ENCODE measurements at places on chromosomes 1 and 21. TPM values are rescaled to one million over a fixed set of nuclear protein-coding genes. Genes with fewer than 3 reads are reported as not detected.

The OR2L2 gene
- 0.10 TPM for total RNA-seq

GRCh38 chr1:175536921-175537320 lies 206.5 kb downstream of the TNR start:
- DNase-seq: no peak

The SPRR2F gene
- not detected for total RNA-seq

DNA sequence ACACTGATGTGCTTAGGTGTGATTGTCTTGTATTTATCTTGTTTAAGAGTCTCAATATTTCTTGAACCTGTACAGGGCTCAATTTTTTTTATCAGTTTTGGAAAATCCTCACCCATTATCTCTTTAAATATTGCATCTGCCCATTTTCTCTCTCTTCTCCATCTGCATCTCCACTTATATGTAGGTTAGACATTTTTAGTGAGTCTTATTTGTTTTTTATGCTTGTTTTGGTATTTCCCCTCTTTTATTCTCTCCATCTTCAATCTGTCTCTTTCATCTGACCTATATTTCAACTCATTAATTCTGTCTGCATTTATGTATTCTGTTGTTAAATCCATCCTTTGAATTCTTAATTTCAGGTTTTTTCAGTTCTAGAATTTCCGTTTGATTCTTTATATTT lies 32.9 kb upstream of the SHCBP1L start:
- DNase-seq: no peak

- DNase-seq: no peak
Observed at GRCh38 chr1:229751610-229752009, 125.6 kb downstream of the URB2 start.

DNA sequence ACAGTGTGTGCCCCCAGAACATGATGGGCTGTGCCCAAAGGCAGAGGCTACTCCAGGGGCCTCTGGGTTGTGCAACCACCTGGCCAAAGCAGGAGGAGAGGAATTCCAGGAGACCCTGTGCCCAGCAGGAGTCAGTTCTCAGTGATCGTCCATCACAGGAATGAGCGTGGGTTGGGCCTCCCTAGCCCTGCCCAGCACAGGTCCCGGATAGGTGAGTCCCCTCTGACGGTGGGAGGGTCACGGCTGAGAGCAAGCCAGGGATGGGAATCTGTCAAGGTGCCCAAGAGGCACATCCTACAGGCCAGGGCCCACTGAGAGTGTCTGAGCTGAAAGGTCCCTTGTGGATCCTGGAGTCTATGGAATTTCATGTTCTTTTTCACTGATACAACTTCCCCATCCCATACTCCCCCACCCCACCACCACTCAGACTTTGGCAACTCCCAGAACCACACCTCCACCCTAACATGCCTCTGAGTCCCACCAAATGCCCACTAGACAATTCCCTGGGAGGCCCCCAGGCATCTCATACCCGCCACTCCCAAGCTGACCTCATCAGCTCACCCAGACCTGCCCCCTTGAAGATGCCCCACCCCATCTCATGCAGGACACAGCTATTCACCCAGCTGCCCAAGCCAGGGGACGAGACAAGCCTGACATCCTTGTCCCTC lies 3.1 kb downstream of the GJB4 start:
- no peak for DNase-seq

GRCh38 chr1:191290441-191290840 lies 812.8 kb upstream of the BRINP3 start:
- no peak for DNase-seq

GRCh38 chr1:27789540-27790041 lies 16.6 kb downstream of the STX12 start:
- DNase-seq: no peak

DNA sequence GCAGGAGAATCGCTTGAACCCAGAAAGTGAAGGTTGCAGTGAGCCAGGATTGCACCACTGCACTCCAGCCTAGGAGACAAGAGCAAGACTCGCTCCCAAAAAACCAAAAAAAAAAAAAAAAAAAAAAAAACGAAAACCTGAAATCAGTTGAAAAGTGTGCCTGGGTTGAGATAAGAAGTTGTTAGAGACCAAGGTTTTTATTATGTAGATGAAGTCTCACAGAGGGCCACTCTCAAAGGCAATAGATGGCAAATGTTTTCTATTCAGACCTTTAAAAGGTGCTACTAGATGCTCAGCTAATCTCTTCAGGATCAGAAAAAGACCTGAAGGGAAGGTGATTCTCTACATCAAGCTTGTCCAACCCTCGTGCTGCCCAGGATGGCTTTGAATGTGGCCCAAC lies 17.6 kb downstream of the CAPN2 start:
- no peak for DNase-seq

The EVA1C gene
- 50.3 TPM for total RNA-seq

DNA sequence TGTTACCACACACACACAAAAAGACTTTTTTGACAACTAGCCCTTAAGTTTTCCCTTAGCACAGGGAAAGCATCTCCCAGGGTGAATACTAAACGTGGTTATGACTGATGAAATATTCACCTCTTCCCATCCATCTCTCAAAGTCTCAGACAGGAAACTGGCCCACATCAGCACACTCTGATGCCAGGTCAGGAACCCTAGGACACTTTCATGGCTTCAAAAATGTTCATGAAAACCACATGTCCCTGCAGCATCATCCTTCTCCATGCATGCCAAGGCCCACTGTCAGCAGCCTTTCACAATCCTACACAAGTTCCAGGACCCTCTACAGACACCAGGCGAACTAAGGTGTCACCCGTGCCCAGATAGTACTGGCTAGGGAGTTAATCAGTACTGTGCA lies 68.7 kb downstream of the DNTTIP2 start:
- no peak for DNase-seq

The STUM gene
- total RNA-seq: 1.8 TPM

The PRAMEF27 gene
- total RNA-seq: not detected

DNA sequence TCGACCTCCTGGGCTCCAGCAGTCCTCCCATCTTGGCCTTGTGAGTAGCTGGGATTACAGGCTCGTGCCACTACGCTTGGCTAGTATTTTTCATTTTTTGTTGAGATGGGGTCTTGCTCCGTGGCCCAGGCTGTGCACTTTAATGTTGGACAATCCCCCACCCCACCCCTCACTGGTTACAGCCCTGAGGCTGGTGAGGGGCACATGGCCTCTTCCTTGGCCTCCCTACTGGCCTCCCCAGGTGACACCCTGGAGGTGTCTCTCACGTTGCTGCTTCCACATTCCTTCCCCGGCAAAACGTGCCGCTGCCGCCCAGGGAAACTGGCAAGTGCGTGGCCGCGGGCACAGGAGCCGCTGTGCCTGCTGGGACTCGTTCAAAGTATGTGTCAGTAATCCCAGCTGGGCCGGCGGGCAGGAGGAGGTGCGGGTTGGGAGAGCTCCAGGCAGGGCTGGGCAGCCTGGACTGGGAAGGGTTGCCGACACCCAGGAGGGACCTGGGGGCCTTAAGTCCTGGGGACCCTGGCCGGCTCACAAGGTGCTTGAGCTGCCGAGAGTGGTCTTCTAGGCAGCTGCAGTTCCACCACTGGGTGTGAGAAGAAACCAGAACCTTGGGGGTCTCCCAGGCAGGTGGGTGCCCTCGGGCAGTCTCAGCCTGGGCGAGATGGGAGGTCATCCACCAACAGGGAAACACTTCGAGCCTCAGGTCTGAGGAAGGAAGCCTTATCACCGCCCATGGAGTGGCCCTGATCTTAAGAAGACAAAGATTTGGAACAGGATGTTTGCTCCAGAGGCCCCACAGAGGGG lies 6.5 kb downstream of the WNT3A start:
- peak; percentile 87 for DNase-seq

GRCh38 chr1:178025613-178026356 lies 55.9 kb upstream of the SEC16B start:
- DNase-seq: no peak

Data from mesenteric fat pad (tissue), 1 donor.